Iris pigment epithelial cell (primary cell): ENCODE measurements at places on chromosomes 1 and 21.
A peak's percentile ranks its signal among the peaks of the same experiment; 100 is the strongest.

DNA sequence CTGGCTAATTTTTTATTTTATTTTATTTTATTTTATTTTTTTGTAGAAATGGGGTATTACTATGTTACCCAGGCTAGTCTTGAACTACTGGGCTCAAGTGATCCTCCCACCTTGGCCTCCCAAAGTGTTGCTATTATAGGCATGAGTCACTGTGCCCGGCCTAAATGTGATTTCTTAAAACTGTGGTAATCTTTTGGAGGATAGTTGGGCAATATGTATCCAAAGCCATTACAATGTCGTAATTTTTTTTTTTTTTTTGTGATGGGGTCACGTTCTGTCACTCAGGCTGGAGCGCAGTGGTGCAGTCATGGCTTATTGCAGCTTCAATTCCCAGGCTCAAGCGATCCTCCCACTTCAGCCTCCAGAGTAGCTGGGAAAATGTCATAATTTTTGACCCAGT, 14.2 kb downstream of the ETV3L start:
- peak; percentile 31 for DNase-seq

- no peak for DNase-seq
Observed at GRCh38 chr1:22247527-22248245, 104.8 kb upstream of the WNT4 start.

DNA sequence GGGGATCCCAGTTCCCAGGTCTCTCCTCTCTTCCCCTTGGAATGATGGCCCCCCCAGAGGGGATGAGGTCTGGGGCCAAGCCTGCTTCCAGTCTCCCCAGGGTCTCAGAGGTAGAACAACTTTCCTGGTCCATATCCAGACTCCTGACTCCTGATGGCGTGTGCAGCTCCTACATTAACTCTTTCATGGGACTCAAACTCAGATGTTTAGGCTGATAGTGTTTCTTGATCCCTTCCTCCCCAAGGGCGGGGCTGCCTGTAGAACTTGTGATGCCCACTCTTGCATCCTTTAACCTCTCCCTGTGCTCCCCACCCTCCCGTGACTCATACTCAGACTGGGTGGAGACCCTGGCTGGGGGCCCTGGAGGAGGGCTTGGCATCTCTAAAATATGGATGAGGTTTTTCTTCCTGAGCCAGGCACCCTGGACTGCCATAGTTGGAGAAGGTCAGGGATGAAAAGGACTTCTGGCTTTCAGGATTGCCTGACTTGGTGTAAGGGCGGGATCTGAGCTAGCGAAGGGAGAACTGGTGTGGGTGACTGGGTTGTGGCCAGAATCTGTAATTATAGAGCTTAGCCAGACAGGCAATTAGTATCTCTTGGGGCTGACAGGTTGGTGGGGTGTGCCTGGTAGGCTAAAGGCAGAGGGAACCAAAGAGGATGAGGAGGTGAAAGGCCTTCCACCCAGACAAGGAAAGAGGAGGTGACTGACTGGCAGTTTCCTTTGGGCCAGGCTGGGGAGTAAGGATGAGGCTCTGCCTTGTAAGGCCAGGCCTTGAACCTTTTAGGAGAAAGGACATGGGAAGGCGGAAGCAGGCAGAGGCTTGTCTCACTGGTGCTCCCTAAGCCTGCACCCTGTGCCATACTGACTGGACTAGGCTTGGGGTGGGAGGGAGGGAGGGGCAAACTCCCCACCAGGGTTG, 1.5 kb downstream of the ATP8B2 start:
- peak; percentile 16 for DNase-seq

- DNase-seq: peak; percentile 10
Observed at GRCh38 chr1:218996362-218996761, 177.3 kb upstream of the LYPLAL1 start.

DNA sequence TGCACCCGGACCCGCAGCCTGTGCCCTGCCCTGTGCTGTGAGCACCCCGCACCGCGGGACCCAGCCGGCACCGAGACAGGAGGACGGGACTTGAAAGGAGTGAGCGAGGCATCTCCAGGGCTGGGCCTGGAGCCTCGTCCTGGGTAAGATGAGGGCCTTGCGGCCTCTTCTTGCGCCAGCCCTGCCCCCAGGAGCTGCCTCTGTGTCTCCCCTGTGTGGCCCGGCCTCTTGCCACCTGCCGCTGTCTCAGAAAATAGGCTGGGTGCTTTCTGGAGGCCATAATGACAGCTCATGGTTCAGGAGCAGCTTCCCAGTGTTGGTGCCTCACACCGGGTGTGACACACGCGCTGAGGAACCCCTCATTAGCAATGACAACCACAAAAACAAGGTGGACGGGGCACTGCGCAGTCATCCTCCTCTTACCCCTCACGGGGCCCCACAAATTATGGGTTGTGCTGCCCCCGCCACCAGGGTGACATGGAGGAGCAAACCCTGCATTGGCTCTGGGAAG, 161.5 kb upstream of the C1orf174 start:
- DNase-seq: no peak

DNA sequence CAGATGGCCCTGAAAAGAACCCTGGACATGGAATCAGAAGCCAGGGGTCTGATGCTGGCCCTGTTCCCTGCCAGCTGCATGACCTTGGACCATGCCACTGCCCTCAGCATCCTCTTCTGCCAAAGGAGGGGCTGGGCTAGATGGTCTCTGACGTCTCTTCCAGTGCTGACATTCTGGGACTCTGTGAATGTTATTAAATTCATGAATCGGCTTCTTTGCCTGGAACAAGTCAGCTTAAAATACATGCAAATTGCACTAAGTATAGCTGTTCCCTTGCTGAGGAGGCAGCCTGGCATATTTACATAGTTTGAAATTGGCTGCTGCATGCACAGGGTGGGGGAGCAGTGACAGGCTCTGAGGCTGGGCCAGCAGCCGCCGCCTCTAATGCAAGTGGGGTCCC, 23.8 kb downstream of the KCNA2 start:
- DNase-seq: no peak

DNA sequence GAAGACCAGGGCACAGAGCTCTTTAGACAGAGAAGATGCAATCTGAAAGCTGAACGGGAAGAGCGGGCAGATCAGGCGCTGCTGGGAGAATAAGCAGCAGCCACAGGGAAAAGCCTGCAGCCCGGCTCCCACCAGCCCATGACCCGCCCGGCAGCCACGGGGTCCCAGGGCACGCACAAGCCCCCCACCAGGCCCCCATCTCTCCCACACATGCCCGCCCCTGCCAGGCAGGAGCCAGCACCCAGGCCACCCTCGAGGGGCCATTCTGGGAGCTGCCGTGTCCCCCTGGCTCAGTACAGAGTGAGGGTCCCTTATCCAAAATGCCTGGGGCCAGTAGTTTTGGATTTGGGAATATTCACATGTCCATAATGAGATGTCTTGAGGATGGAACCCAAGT, 16.3 kb downstream of the SLC19A1 start:
- no peak for DNase-seq

- peak; percentile 9 for DNase-seq
Observed at GRCh38 chr1:210293171-210293607, 35.5 kb upstream of the HHAT start.

- peak; percentile 39 for DNase-seq
Observed at GRCh38 chr1:110053552-110054428, 16.7 kb downstream of the ALX3 start.

- no peak for DNase-seq
Observed at GRCh38 chr1:39609618-39610331, 29.7 kb downstream of the HEYL start.

- DNase-seq: no peak
Observed at GRCh38 chr1:46187106-46187869, 10.9 kb downstream of the POMGNT1 start.

DNA sequence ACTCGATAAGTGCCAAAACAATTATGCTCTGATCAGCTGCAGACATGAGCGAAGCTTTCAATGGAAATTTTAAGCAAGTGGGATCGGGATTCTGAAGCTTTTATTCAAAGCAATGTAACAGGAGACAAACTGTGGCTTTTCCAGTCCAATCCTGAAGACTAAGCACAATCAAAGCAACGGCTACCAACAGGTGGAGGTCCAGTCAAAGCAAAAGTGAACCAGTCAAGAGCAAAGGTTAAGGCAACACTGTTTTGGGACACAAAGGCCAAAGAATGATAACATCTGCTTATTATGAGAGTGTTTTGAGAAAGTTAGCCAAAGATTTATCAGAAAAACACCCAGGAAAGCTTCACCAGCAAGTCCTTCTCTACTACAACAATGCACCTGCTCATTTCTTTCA, 170.1 kb downstream of the SEC16B start:
- DNase-seq: no peak

DNA sequence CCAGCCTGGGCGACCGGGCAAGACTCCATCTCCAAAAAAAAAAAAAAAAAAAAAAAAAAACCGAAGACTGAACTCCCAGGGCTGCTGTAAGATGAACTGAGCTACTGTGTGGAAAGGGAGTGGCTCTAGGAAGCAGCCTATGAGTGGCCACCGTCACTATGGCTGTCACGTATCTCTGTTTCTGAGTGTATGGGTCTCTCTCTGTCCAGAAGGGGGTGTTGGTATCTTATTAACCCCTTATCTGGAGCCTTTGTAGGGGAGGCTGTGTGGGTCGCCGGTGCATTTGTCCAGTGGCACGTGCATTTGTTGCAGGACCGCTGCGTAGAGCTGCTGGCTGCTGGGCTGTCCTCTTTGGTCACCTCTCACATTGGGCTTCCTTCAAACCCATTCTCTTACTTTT, 326.6 kb downstream of the CAMTA1 start:
- no peak for DNase-seq

- no peak for DNase-seq
Observed at GRCh38 chr1:163999131-163999530, 559.9 kb upstream of the PBX1 start.

DNA sequence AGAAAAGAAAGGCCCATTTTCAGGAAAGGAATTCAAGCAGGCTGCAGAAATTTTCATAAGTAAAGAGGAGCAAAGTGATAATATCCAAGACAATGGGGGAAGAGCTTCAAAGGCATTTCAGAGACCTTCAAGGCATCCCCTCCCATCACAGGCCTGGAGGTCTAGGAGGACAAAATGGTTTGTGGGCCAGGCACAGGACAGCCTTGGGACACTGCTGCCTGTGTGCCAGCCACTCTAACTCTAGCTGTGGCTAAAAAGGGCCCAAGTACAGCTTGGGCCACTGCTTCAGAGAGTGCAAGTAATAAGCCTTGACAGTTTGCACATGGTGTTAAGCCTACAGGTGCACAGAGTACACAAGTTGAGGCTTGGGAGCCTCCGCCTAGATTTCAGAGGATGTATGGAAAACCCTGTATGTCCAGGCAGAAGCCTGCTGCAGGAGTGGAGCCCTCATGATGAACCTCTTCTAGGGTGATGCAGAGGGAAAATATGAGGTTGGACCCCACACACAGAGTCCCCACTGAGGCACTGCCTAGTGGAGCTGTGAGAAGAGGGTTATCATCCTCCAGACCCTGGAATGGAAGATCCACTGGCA, 51.8 kb upstream of the ZSWIM5 start:
- no peak for DNase-seq

- no peak for DNase-seq
Observed at GRCh38 chr1:219160967-219161366, 12.7 kb upstream of the LYPLAL1 start.

DNA sequence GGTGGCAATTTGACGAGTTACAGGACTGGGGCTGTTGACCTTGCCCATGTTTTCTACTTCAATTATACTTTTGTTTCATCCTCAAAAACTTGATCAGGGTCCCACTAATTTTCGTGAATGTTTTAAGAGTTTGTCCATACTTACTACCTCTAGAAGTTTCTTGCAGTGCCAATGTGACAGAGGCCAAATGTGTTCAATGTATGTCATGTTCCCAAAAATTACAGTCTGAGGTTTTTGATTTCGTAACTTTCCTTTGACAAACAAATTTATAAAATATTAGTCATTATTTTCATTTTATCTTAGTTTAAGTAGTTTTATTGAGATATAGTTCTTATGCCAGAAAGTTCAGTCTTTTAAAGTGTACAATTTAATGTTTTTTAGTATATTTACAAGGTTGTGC, 15.3 kb downstream of the VPS13D start:
- peak; percentile 36 for DNase-seq

GRCh38 chr1:100377590-100378361, 25.5 kb downstream of the CDC14A start:
- no peak for DNase-seq

- no peak for DNase-seq
Observed at GRCh38 chr1:1862905-1863547, 27.9 kb downstream of the GNB1 start.
